ENCODE measurements at places on chromosomes 11 and 22.

GRCh38 chr11:88171982-88172381 lies 3.3 kb downstream of the RAB38 start:
- no peaks in the 10 kb centered on the region for H3K36me3 ChIP-seq
- no peak overlapping the region for H3K27ac ChIP-seq
- no peak for DNase-seq

- H3K36me3 ChIP-seq, result no peaks in the 10 kb centered on the region
- no peaks in the 10 kb centered on the region for H3K4me1 ChIP-seq
- no peaks in the 10 kb centered on the region for H3K27me3 ChIP-seq
- no peak overlapping the region for H3K4me3 ChIP-seq
- H3K27ac ChIP-seq, result no peak overlapping the region
Observed at GRCh38 chr11:58193391-58193790, 4.5 kb downstream of the OR9Q2 start.

- no peak overlapping the region for H3K4me3 ChIP-seq
- no peaks in the 10 kb centered on the region for H3K36me3 ChIP-seq
- H3K27ac ChIP-seq, result no peak overlapping the region
- no peaks in the 10 kb centered on the region for H3K27me3 ChIP-seq
Observed at GRCh38 chr11:36233204-36233603, 56.0 kb downstream of the COMMD9 start.

DNA sequence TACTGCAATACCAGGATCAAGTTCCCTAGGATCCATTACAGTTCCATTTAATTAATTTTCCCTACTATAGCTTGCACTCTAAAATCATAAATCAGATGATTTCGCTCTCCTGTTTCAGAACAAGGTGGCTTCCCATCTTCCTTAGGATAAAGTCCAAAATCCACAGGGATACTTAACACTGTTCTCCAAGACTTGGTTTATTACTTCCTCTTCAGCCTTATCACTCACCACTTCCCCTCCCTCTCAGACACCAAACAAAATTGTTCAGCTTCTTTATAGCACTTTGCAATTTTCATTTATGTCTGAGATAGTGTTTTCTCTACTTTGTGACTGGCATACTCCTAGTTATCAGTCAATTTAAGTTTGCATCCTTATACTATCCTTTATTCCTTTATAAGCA lies 124.6 kb downstream of the GRIA4 start:
- no peaks in the 10 kb centered on the region for H3K4me1 ChIP-seq
- DNase-seq, result no peak
- H3K36me3 ChIP-seq, result no peaks in the 10 kb centered on the region
